CD4-positive, alpha-beta T cell treated with Interleukin-6 at 100 ng/mL for 8 hours (primary cell): ENCODE measurements at places on chromosomes 4 and X.

DNA sequence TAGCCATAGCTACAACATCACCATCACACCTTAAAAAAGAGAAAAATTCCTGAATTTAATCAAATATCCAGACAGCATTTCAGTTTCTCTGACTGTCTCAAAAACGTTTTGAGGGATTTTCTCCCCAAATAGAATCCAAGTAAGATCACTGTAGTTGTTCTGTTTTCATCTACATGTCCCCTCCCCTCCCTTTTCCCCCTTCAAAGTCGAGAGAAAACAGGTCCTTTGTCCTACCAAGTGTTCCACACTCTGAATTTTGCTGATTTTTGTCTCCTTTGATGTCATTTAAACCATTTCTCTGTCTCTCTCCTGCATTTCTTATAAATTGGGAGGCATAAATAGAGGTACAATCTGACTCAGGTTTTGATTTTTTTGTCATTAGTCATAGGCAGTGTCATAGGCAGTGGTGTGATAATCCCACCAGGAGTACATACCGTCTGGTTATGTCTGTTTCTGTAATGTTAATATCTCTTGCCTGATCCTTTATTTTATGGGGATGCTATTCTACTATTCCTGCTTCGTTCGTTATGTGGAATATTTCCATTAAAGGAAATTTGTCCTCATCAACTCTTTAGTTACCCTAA, 348.6 kb downstream of the PTTG2 start:
- no peak for DNase-seq

- DNase-seq: no peak
These were observed 269.0 kb upstream of the PABPC4L start for GRCh38 chr4:134470544-134470943.

DNA sequence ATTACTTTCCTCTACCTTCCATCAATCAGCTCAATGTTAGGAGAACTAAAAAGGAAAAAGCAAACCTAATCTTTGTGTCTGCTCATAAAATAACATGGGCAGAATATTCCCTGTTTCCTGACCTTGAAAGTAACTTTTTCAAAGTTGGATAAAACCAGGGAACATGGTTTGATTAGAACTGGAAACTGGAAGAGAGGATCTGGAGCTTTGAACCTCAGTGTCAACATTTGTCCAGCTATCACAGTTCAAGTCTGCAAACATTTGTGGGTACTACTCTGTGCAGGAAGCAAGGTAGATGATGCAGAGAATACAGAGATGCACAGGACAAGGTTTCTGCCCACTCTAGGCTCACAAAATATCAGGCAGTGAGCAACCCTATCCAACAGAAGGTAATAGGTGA, 86.4 kb upstream of the TAB3 start:
- no peak for DNase-seq

DNA sequence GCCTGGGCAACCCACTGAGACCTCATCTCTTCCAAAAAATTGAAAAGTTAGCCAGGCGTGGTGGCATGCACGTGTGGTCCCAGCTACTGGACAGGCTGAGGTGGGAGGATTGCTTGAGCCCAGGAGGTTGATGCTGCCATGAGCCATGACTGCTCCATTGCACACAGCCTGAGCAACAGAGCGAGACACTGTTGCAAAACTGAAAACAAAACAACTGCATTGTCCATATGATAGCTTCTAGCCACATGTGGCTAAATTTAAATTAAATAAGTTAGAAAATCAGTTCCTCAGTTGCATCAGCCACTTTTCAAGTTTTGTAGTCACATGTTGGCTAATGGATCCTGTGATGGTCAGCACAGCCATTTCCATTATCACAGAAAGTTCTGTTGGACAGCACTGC, 67.9 kb downstream of the GAB1 start:
- DNase-seq: no peak

DNA sequence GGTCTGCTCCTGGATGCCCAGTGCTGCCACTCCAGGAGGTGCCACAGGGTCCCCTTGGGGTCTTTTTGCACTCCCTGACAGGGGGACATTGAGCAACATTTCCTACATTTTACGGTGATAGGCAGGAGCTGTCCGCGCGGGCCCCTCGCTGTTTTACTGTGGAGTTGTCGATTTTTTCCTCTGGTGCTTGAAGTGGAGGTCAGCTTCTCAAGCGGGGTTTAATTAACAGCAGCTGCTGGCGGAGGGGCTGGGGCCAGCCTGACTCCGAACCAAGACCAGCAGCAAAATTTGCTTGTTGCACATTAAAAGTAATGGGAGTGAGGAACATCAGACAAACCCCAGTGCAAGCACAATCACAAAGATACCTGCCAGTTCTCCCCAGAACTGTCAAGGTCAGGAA, 13.2 kb upstream of the SH3TC1 start:
- DNase-seq: no peak

- DNase-seq: no peak
These were observed 36.7 kb upstream of the MAP9 start for GRCh38 chr4:155413451-155413850.

DNA sequence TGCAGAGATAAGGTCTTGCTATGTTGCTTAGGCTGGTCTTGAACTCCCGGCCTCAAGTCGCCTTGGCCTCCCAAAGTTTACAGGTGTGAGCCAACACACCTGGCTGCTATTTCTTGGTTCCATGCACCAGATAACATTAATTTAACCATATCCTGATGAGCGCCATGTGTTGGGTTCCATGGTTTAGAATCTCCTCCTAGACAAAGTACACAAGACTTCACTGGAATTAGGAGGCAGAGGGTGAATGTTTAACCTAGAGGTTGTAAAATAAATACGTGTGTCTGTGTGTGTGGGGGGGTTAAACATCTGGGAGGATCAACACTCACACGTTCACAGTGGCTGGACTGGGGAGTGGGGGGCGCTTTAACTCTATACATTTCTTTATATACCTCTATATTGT, 32.4 kb upstream of the SORCS2 start:
- DNase-seq: no peak

DNA sequence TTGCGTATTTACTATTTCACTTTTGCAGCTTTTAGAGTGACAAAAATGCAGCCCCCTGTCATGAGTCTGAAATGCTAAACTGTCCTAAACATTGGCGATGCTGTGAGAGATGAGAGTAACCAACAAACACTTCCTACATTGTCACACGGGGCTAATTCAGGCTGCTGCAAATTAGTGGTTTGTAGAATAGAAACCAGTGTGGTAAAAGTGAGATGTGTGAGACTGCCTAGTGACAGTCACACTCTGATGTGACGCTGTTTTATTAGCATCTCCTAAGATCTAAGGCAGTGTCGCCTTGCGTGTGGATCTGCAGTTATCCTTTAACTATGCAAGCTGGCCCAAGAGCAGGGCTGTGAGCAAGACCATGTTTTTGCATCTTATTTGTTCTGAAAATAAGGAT, 800.2 kb upstream of the TENM3 start:
- DNase-seq: no peak

DNA sequence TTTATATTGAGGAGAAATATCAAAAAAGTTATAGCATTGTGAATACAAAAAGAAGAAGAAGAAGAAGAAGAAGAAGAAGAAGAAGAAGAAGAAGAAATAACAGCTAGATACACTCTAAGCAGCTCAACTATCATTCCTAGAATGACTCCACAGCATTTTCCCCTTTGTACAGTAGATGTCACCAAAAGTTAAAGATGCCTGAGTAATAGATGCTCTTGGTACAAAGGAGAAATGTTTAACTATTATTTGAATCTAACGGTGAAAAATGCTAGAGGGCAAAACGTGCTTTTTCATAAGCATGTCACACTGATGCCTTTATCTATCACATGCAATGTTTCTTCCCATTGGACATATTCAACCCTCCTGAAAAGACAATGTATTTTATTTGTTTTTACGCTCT, 178.4 kb upstream of the GPRIN3 start:
- DNase-seq: no peak

- no peak for DNase-seq
These were observed 20.9 kb upstream of the MTM1 start for GRCh38 chrX:150547375-150548115.

GRCh38 chr4:106951891-106952290, 84.2 kb downstream of the DKK2 start:
- DNase-seq: no peak
